ENCODE measurements at places on chromosomes 2 and 18.

- no peak for DNase-seq
Observed at GRCh38 chr18:2087877-2088673, 483.2 kb downstream of the METTL4 start.

- DNase-seq, result no peak
Observed at GRCh38 chr2:176479961-176480360, 210.7 kb downstream of the MTX2 start.

DNA sequence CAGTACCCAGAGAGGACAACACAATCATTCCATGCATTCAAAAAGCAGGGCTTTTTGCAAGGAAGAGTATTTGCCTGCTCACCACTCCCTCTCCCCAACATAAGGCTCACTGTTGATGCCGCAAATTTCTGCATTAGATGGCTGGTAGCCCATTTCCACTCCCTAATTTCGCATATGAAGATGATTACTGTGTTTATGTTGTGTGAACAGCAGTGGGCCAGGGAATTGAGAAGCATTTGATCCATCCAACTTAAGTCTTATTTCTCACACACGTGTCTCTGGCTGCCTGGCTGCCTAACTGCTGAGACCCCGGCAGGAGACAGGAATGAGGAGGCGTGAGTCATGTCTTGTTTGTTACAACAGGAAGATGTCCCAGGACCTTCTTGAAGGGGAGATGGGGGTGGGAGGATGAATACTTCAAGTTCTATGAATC is 294.1 kb downstream of the ALK start:
- no peak for DNase-seq

GRCh38 chr2:233140077-233140585 is 80.0 kb downstream of the INPP5D start:
- no peak for DNase-seq

DNA sequence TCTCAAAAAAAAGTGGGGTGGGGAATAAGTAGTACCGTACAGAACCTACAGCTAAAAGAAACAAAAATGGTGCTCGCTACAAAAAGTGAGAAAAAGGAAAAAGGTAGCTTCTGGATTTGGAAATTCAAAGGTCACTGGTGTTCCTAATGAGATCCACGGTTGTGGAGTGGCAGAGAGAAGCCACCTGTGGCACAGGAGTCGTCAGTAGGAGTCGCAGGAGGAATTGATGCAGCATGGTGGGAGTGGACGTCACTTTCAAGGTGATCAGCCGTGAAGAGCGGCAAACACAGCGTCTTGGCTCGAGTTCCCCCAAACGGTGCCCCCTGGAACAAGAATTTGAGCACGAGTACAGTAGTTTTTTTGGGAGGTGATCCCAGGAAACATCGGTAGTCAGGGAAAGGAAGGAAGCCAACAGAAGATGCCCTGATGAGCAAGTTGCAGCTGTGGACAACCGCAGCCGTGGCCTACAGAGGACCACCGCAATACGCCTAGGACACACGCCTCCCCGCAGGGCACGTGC is 1.4 kb upstream of the TTL start:
- no peak for DNase-seq

Data from stimulated activated CD8-positive, alpha-beta memory T cell treated with anti-CD3 and anti-CD28 coated beads, Interleukin-4, amount 100 ng/mL, for 1 hour (primary cell).